ENCODE measurements at places on chromosomes 1 and 21.

GRCh38 chr1:112370996-112371395, 25.0 kb upstream of the CTTNBP2NL start:
- DNase-seq = no peak

DNA sequence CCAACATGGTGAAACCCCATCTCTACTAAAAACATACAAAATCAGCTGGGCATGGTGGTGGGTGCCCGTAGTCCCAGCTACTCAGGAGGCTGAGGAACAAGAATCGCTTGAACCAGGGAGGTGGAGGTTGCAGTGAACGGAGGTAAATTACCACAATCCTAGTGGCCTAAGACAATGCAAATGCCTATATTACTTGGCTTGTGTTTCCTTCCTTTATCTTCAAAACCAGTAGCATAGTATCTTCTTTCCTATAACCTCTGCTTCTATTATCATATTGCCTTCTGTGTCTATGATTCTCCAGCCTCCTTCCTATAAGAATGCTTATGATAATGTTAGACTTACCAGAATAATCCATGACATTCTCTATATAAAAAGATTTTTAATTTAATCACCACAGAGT, 156.2 kb upstream of the RGS18 start:
- no peak for DNase-seq

GRCh38 chr1:154459080-154459479, 42.9 kb upstream of the TDRD10 start:
- DNase-seq = no peak

DNA sequence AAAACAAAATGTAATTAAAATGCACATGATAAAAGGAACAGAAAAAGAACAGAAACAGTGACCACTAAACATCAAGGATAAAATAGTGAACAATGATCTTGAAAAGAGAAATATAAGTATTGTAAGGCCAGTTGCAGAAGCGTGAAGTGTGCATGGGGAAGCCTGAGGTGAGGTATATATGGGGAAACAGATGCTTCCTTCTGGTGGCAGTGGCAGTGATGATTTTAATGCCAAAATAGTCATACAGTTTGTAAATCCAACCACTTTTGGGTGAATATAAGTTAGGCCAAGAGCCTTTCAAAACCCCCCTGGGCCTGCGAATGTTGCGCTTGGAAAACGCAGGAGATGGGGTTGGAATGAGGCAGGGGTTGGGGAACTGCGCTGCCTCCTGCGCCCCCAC, 27.3 kb downstream of the TTC3 start:
- no peak for DNase-seq

GRCh38 chr21:35116777-35117176, 67.7 kb upstream of the RUNX1 start:
- DNase-seq = no peak

- DNase-seq = no peak
Measured at GRCh38 chr1:229570891-229571516, 12.5 kb upstream of the ABCB10 start.

- DNase-seq = no peak
Measured at GRCh38 chr21:26544201-26544775, 28.8 kb downstream of the CYYR1 start.

DNA sequence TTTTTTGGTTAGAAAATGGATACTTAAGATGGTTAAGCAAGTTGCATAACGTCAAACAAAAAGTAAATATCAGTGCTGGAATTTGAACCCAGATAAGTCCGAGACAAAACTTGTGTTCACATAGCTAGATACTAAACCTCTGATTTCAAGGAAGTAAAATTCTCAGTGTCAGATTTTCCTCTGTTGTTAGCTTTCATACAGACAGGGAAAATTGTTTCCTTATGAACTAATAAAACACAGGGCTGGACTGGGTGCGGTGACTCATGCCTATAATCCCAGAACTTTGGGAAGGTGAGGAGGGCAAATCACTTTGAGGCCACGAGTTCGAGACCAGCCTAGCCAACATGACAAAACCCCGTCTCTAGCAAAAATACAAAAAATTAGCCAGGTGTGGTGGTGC, 51.3 kb downstream of the PCNX2 start:
- no peak for DNase-seq

- no peak for DNase-seq
Measured at GRCh38 chr1:145886390-145886789, 724 bp upstream of the ANKRD35 start.

GRCh38 chr1:46133781-46134350, 1.4 kb upstream of the PIK3R3 start:
- no peak for DNase-seq

- DNase-seq = no peak
Measured at GRCh38 chr1:246599315-246599714, 33.1 kb downstream of the CNST start.

- DNase-seq = no peak
Measured at GRCh38 chr21:27382404-27382803, 415.5 kb upstream of the ADAMTS5 start.

GRCh38 chr21:44013380-44014088, 1.4 kb downstream of the TRAPPC10 start:
- DNase-seq = no peak

DNA sequence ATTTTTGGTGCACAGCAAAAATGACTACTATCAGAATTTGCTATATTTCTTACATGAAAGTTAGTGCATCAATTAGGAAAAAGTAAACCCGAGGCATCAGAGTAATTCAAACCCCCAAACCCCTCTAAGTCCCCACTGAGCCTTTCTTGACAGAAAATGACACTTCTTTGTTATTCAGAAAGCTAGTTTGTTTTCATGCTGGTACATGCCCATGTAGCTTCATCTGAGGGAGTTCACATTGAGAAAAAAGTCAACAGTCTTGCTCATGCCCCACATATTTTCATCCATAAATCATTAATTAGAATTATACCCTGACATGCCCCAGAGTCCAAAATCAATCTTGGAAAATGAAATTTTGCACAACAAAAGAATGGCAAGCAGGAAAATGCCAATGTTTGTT, 39.9 kb upstream of the PDC start:
- no peak for DNase-seq

DNA sequence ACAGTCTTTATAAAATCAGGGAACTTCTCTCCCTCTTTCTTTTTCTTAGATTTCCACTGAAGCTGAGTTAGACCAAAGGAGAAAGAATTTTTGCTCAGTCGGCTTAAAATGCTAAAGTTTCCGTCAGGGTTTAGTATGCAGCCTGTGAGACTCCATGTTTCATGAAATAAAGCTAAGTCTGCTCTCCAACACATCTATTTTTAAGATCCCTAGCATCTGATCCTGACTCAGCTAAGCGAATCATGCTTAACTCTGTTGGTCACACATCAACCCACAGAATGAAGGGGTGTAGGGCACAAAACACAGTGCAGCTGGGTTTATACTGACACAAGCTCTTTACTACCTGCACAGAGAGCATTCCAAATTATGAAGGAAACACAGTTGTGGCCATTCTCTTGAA, 102.4 kb upstream of the ZNF281 start:
- DNase-seq = peak; percentile 58

DNA sequence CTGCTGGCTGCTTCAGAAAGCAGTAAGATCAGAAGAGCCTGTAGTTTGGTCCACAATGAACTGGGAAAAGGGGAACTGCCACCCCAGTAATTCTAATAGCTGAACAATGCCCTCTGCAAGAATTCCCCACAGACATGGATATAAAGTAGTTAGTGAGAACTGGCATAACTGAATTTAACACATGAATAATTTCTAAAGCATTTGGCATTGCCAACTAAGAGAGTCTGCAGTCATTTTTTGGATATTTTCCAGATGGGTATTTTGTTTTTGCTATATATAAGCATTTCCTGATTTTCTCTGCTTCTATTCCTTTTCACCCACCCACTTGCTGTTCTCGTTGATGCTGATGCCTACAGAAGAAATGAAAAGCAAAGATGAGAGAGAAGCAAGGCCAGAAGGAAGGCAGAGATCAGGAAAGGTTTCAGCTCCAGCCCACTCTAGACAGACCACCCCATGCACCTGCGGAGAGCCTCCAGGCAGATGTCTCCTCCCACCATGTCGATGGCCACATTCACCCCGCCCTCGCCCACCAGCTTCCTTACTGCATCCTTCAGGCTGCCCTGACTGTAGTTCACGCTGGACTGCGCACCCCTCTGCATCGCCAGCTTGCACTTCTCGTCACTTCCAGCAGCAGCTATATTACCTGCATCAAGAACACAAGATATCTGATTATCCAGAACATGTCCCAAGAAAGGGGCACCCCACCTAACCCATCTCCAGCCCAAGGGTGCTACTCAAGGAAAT, 55.9 kb upstream of the SEC16B start:
- DNase-seq = no peak

GRCh38 chr1:68375919-68376318, 73.8 kb downstream of the RPE65 start:
- DNase-seq = no peak

GRCh38 chr1:195188821-195189220, 1419.4 kb downstream of the KCNT2 start:
- DNase-seq = no peak

DNA sequence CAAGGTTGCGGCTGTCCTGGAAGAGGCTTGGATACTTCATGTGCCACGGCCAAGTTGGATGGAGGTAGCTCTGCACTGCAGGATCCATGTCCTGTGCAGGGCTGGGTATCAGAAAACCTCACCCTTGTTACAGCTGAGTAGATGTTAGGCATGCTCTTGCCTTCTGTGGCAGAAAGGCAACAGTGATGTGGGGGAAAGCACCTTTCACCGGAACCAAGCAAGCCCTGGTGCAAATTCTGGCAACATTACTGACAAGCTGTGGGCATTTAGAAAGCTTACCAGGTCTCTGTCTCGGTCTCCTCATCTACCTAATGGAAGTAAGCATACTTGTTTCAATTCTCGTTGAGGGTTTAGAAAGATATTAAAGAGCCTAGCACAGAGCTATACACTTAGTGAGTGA, 14.5 kb upstream of the CDCA8 start:
- DNase-seq = no peak

GRCh38 chr1:17909634-17910033, 154.5 kb downstream of the ACTL8 start:
- no peak for DNase-seq

- peak; percentile 86 for DNase-seq
Measured at GRCh38 chr1:6601049-6601922, 1.4 kb downstream of the KLHL21 start.

DNA sequence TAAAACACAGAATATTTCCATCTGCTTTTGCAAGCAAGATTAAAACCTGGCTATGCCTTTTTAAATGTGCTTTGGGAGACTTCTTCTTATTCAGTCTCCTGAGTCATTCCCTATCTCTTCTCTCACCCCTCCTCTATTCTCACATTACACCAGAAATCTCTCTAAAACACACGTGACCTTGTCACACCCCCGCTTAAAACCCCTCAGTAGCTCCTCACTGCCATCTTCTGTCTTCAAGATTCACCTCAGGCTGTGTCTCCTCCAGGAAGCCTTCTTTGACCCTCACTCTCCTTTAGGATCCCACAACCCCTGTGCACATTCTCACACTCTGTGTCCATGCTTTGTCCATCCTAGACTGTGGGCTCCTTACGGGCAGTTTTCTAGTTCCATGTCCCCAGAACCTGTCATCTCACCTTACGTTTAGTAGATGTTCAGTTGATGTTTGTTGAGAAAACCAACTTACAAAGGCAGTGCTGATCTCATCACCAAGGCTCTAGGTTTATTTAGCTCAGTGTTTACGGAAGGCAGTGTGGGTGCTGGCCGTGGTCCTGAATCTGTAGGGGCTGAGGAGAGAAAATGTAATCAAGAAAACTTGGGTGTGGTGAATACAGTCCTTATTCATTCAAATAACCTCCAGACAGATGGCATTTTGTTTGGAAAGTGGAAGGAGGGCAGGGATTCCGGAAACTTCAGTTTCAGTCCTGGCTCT, 143.5 kb downstream of the DMRTA2 start:
- no peak for DNase-seq

DNA sequence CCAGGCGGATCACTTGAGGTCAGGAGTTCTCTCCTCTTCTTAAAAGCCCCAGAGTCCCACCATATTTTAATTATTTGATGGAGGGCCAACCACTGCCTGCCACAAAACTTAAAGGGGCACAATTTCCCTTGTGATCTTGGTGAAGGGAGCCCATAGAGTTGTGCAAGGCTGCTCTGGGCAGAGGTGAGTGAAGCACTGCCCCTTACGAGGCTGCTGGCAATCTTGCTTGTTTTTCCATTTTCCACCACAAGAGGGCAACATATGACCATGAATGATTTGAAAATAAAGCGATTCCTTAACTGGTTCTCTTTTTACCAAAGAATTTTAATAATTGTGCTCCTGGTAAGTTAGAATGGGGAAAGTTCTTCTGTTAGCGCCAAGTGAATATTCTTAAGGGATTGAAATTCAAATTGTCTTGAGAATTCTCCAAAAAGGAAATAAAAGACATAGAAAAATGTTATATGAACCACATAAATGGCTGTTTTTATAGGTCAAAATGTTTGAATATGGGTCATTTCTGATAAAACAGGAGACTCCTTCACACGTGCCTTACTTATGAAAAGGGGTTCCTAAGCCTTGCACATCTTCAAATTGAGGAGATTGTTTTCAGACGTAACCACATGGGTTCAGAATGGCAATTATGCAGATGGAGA, 22.7 kb downstream of the PGM1 start:
- DNase-seq = peak; percentile 23

DNA sequence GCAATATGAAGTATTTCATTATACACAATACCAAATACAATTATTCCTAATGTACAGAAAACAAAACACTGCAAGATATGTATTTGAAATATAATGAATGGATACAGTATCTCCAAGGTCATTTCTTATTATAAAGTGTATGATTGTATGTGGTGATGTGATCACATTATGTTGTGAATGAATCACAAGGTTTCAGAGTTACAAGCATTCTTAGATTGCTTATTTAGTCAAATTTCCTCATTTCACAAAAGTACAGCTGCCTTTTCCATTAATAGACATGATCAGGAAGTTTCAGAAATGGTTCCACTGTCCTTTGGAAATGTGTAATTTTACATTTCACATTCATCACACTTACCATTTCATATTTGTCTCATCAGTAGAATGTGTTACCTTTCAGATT, 28.3 kb upstream of the NEK7 start:
- no peak for DNase-seq

DNA sequence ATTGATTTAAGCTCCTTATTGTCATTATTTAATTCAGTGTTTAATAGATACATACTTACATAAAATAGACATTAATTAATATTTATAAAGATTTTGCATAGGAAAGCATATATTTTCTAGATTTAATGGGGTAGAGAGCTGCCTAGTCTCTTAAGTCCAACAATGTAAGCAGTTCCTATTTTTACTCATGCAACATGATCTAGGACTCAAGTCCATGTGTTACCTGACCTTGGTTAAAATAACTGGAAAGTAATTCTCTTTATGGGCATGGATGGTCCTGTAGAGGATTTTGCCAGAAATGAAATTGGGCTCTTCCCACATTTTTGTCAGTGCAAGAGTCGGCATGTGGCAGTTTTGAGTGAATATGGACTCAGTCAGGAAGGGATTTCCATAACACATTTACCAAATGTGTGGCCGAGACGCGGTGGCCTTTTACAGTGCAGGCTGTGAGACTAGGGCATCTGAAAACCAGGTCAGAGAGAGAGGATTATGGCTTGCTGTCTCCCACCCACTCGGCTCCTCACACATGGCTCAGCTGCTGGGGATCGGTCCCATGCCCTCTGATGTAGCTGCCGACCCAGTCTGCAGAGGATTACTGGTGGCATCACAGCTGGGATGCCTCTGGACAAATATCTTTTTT, 6.2 kb upstream of the KIF1B start:
- no peak for DNase-seq
